GF-D8 (cell line): ENCODE measurements at places on chromosomes 6 and 20.

GRCh38 chr6:11273406-11274065 lies 41.1 kb upstream of the NEDD9 start:
- DNase-seq = no peak

DNA sequence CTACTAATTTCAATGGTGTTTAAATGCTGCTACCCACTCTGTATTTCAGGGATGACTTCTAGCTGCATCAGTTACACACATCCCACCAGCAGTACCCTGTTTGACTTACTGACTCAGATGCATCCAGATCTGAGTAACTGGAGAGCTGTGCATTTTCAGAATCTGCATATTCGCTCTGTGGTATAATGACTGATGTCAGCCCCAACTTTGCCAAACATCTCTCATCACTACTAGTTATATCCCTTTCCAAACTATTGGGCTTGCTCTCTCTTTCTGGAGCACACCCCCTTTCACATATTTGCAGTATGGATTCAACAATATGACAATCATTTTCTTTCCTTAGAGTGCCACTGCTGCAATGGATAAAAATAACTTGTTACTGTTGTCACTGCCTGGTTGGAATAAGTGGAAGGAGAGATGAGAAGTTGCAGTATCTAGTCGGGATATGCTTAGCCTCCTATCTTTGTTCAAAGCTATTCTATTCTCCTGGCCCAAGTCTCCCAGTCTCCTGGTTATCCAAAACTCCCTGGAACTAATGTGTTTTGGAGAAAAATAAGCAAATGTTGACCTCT lies 3.3 kb upstream of the RSPO3 start:
- no peak for DNase-seq

DNA sequence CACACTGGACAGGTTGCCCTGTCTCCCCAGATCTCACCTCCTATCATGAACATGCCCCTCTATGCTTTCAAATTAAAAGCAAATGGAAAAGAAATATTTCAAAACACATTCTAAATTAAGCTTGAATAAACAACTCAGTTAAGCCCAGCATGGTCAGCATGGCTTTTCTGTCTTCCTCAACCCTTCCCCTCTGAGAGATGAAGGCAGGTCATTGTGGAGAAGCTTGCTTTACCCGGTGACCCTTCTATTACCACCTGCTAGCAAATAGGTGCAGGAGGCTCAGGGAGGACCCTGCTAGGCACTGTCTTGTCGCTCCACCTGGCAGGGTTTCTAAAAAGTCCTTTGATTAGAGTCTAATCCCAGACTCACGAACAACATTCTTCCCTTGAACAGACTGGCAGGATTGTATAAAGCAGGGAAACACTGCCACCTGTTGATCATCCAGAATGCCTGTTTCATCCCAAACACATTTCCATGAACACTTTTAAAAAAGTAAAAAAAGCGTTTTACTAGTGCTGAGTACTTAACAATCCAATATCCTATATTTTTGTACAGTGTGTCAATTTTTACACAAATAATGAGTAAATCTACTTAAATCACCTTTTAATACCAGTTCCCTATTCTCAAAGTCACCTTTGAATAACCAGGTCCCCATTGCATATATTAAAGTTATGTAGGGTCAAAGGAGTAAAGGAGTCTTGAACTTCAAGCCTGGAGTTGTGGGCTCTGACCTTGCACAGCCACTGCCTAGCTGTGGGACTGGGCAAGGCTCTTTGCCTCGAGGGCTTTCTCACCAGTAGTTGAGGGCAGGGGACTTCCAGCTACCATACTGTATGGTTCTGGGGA lies 75.5 kb downstream of the GPR6 start:
- DNase-seq = no peak

GRCh38 chr20:47355489-47356219 lies 845 bp downstream of the ZMYND8 start:
- no peak for DNase-seq

- no peak for DNase-seq
These were observed 12.1 kb upstream of the ITPR3 start for GRCh38 chr6:33609019-33609418.

DNA sequence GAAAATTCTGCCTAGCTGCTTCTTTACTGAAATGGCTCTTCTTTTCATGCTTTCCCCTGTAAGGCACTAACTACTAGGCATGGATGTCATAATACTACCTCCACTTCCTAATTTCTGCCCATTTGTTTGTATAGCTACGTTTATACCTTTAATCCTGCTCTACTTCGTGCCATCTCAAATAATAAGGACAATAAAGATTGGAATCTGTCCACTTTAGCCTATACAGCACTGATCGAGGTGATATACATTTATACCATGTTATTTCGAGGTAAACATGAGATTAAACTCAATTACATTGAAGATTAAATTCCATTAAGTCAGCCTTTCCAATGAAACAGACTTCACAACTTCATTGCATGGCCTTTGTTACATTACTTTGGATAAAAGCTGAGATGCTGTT lies 390.6 kb upstream of the MARCKS start:
- no peak for DNase-seq

DNA sequence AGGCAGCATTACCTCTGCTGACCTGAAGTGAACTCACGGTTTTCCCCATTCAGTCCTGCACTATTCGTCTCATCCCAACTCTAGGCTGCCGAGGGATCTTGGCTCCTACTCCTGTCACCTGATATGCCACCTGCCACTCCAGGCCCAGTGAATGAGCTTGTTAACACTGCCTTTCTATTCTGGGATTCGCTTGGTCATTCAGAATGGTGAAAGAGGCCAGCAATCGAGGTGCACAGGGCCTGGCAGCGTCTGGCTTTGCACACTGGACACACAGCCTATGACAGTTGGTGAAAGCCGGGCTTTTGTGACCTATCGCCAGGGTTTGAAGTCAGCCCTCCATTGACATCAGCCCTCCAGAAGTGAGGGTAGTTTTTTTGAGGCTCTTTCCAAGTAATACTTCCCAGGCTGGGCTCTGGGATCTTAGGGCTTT lies 59.3 kb upstream of the MYL9 start:
- no peak for DNase-seq

DNA sequence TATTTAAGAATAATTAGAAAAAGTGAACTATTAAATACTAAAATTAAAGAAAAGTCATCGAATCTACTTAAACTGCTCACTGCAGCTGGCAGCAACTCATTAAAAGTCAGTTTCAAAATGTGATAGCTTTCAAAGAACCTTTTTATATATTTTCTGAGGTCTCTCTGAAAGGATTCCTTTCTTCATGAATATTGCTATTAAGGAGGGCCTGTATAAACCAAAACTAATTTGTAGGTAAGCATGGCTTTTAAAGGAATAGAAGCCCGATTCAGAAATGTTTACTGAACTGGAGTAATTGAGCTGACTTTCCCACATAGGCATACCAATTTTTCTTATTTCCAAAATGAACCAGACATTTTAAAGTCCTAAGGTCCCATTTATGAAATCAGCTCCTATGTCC lies 41.2 kb upstream of the ENPP1 start:
- no peak for DNase-seq

- DNase-seq = no peak
These were observed 18.5 kb upstream of the SCUBE3 start for GRCh38 chr6:35195120-35195780.

DNA sequence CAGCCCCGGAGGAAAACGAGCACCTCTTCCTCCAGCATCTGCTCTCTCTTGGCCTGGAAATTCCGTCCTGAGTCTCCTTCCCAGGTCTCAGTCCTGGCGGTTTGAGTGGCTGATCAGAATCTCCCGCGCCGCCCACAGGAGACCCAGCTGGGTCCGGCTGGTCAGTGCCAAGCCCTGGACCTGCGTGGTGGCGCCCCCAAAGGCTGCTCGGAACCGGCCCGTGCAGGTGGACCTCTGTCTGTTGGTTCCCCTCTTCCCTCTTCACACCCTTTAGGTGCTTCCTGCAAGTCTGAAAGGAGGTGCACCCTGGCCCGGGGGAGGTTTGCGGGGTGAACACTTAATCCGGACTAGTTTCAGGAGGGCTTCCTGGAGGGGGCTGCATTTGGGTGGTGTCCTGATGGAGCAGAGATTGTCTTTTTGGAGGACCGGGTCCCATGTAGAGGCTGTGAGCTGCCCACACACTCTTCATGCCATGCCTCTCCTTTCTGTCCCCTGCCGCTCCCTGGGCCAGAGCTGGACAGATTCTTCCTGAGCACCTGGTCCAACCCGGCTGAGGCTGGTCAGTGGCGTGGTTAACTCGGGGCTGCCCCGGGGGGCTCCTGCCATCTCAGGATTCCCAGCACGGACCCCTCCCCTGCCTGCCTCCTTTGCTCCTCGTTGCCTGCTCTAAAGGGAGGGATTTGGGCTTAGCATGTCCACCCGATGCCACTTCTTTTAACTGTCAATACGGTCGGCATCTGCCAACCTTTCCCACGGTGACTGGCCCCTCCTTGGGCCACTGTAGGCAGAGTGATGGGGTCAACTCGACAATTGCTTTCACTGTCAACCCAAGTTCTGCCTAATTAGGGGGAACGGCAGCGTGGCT lies 16.5 kb upstream of the BHLHE23 start:
- DNase-seq = no peak

DNA sequence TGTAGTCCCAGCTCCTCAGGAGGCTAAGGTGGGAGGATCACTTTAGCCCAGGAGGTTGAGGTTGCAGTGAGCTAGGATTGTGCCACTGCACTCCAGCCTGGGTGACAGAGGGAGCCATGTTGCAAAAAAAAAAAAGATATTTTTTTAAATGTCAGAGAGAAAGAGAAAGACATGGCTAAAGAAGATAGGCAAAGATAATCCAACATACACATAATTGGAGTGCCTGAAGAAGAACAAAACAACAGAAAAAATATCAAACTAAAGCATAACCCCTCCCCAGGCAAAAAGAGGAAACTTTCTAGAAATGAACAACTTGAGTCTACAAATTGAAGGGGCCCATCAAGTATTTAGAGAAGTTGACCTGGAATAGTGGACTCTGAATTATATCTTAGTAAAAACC lies 14.0 kb upstream of the GRM4 start:
- DNase-seq = no peak

DNA sequence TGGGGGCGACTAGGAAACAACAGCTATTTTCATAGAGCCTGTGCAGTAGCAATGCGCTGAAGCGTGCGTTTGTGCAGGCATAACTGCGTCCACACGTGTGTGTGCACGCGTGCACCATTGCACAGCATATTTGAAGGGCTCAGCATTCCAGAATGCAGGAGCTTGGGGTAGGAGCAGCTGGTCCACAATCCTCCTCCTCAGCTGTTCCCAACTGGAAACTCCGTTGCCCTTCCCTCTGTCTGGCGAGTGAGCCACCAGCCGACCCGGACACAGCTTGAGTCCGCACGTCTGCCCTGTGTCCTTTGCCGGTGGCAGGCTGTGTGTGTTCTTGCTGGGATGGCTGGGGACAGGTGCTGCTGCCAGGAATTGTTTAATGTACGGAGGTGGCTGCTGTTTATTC lies 110.2 kb downstream of the SASH1 start:
- no peak for DNase-seq

DNA sequence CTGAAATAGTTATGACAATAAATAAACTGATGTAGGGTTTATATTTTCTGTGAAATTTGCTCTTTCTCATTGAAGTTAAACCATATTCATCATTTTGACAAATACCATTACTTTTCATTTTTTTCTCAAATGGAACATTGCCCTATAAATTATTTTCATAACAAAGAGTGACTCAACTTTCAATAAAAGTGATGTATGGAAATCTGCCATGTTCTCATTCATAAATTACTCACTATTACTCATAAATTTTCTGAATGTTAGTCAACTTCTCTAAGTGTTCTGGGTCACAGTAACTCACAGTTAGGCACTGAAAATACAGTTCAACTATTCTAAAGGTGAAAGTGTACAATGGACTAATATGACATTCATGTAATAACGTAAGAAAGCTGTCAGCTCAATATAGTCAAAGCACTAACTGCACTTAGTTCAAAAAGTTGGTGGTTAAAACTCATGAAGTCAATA lies 19.0 kb upstream of the STX11 start:
- DNase-seq = no peak
